NCI-H1092 treated with DMSO at 0.1 percent for 48 hours (cell line): ENCODE measurements at places on chromosomes 11 and 22.
A peak's percentile ranks its signal among the peaks of the same experiment; 100 is the strongest.

- no peak for DNase-seq
Measured at GRCh38 chr22:49227670-49228069, 600.0 kb downstream of the BRD1 start.

- DNase-seq: no peak
Measured at GRCh38 chr11:82730286-82730685, 3.4 kb downstream of the FAM181B start.

- no peak for DNase-seq
Measured at GRCh38 chr11:109668973-109669634, 247.1 kb downstream of the C11orf87 start.

- no peak for DNase-seq
Measured at GRCh38 chr11:108536783-108537182, 38.6 kb upstream of the POGLUT3 start.

DNA sequence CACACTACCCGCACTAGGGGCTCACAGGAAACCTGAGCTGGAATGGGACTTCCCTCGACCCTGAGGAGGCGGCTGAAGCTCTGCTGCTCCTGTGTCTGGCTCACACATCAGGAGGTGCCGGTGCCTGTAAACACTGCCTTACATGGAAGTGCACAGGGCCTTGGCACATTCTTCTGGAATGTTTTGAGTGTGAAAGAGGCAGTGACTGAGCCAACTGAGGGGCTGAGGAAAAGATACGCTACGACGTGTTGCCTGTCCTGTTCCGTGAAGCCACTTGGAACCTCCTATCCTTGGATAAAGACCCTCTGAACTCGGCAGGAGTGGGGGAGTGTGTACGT is 10.5 kb downstream of the TXN2 start:
- no peak for DNase-seq

- DNase-seq: no peak
Measured at GRCh38 chr11:96328395-96329010, 14.5 kb downstream of the MAML2 start.

- DNase-seq: no peak
Measured at GRCh38 chr22:29130476-29130875, 57.6 kb downstream of the KREMEN1 start.

GRCh38 chr11:102343809-102344208 is 3.2 kb upstream of the BIRC2 start:
- DNase-seq: no peak

- DNase-seq: no peak
Measured at GRCh38 chr22:43376765-43377547, 33.8 kb upstream of the SCUBE1 start.

DNA sequence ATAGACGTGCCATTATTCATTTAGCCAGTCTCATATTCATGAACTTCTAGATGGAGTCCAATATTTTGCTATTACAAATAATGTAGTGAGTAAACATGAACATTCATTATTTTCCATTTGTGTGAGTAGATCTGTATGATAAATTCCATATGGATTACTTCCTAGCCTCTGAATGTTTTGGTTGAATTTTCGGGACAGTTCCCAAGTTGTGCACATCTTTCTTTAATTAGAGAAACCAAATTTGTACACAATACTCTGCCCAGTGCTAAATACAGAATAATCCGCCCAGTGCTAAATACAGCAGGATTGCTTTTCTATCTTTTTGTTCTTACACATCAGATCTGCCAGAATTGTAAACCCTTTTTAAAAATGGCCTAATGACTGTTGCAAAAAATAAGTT is 17.1 kb upstream of the APLP2 start:
- DNase-seq: no peak

GRCh38 chr11:60831143-60831500 is 10.8 kb upstream of the CCDC86 start:
- DNase-seq: peak; percentile 93

- no peak for DNase-seq
Measured at GRCh38 chr11:87719326-87720073, 455.7 kb downstream of the RAB38 start.

DNA sequence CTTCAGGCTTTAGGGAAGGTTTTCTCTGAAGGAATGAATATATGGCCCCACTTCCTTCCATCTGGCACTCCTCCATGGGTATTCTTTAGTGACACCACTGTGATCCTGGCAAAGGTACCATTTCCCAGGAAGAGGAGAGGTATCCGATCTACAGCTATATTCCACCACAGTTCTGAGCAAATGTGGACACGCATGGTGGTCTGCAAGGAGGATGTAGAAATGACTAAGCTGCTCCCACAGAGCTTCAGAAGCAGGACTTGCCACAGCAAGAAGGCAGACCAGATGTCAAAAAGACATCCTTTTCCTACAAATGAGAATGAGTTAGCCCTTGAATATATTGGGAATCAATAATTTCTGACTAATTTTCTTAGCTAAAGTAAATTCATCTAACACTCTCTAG is 45.5 kb downstream of the ARFGAP2 start:
- no peak for DNase-seq

GRCh38 chr11:72787216-72788104 is 6.4 kb downstream of the STARD10 start:
- peak; percentile 36 for DNase-seq

DNA sequence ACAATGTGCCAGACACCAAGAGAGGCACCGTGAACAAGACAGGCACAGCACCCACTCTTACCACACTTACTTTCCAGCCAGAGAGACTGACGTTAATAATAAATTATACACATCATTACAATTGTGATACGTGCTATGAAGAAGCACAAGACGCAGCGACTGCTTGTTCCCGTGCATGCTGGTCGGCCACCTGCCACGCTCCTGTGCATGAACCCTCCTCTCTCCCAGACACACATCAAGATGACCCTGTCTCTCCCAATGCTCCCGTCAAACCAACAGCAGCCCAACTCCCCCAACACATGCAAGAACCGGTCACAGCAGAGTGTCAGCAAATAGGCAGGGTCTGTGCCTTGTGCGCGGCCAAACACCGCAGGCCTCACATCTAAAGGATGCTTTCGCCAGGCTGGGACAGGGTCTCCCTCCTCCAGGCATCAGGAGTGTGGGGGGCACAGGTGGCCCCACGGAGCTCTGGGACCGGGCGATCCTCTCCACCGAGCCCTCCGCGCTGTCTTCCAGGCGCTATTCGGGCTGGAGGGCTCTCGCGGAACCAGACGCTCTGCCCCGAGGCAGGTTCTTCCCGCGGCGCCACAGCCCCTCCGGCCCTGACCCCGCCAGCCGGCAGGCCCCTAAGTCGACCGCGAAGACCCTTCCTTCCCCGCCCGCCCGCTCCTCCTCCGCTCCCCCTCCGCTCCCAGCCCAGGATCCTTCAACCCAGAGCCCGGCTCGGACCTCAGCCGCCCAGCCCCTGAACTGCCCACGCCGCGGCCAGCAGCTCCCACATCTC is 533 bp downstream of the SERGEF start:
- peak; percentile 50 for DNase-seq

GRCh38 chr22:46515208-46516111 is 22.0 kb downstream of the CELSR1 start:
- no peak for DNase-seq

- peak; percentile 43 for DNase-seq
Measured at GRCh38 chr22:33919391-33920196, 682 bp downstream of the LARGE1 start.

DNA sequence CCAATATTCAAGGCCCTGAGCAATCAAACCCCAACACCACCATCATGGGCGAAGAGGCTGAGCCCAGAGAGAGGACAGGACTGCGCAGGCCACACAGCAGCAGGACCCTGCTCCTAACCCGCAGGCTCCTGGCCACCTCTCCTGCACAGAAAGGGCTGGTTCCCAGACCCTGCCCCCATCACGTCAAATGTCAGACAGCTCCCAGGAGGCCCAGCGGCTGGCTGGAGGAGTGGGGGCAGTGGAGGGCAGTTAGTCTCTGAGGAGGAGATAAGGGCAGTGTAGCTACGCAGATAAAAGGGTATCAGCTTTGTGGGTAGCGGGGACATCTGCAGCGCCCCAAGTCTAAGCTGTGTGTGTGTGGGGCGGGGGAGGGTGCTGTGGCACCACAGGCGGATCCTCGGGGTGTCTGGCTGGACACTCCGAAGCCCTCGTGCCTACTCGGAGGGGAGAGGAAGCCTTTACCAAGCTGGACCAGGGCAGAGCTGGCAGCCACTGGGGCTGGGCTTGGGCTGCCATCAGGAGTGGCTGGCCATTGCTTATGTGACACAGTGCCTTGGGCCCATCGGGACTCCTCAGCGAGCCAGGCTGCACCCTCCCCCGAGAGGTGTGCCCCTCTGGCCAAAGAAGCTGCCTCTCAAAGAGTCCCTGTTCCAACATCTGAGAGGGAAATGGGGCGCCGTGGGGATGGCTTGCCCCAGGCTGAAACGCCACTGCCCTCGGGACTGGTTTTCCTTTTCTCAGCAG is 21.5 kb downstream of the FADS3 start:
- DNase-seq: no peak

DNA sequence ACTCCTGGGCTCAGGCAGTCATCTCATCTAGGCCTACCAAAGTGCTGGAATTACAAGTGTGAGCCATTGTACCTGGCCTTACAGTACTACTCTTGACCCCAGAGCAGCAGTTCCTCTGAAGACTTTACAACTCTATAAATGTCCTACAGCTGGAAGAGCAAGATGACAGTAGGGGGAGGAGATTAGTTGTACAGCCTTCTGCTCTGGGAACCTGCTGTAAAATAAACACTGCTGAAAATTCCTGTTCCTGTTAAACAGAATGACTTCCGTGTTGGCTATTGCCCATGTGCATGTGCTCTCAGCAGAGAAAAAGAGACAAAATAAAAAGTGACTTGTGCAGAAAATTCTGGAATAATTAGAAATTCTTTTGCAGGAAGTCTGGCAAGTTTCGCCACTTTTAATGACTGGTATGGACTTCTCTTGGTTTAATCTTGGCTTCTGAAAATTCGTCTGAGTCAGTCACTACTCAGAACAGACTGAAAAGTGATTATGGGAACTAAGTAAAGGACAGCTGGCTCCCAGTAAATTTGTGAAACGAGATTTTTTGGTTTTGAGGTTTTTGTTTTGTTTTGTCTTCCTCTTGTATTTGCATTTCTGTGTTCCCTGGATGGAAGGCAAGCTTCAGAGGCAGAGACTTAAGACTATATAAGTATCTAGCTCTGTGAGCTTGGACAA is 955.7 kb downstream of the DLG2 start:
- DNase-seq: no peak

DNA sequence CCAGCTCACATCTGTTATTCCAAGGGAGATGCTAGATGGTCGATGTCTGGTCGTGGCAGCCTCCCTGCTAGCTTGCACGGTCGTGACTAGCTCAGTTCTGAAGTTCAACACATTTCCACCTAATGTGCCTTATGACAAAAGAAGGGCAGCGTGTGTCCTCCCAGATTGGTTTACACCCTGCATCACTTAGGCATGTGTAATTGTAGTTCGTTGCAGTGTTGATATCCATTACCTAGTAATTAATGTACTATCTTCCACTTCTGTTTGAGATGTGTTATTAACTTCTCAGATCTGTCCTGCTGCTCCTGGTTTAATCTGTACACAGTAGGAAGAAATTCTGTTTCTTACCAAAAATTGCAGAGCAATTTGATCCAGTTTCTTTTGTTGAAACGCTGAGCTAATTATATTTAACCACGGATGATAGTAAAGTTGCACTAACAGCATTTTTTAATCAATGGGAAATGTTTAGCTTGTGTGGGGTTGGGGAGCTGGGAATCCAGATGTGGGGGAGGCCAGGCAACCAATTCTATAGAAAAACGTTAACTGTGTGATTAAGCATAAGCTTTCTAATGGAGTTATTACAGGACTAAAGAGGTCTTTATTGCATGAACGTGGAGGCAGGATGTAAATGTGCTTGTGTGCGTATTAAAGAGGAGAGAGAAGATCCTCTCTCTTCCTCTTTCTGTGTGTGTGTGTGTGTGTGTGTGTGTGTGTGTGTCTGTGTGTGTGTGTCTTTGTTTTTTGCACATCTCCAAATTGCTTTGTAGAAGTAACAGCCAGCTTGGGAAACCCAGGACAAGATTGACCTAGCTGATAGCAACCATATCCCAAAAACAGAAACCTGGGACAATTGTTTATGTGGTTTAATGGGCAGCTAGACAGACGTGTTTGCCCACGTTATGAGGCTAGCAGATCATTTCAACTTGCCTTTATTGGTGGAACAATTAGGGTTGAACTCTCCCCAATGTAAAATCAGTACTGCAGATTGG is 145.7 kb upstream of the TTC12 start:
- DNase-seq: no peak

- no peak for DNase-seq
Measured at GRCh38 chr11:38766796-38767195, 2168.8 kb upstream of the RAG2 start.

DNA sequence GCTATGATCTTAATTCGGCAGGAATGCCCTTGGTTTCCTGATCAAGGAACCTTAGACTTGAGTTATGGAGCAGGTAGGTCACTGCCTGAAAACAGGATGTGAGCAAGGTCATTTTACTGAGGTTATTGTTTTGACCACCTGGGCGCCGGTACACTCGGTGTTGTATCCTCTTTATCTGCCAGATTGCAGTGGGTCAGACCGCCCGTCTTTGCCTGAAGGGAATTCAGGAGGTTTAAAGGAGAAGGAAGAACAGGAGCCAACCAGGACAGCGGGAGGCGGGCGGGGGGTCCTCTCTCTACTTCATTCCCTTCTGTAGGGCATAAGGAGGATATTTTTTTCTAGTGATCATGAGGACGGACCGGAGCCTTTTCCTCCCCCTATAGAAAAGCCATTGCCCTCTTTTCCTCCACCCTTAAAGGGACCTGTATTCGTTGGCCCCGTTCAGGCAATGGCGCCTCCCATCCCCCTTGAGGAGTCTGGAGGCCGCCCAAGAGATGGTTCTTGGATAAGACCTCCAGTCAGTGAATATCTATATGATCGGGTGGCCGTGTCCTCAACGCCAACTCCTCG is 649 bp downstream of the MS4A15 start:
- no peak for DNase-seq

DNA sequence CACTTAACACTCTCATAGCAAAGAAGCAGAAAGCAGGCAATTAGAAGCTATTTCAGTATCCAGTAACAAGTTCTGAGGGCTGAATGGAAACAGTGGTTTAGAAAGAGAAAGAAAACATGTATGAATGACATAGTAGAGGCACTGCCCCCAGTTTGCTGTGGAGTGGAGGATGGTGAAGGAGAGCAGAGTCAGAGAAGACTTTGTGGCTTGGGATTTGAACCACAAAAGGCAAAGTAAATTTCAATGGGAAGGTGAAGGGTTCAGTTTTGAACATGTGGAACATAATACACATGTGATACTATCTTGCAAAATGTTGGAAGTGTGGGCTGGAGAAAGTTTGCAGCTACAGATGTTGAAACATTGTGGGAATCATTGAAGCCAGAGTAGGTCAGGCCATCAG is 81.4 kb downstream of the SNX19 start:
- no peak for DNase-seq

GRCh38 chr11:105071089-105071732 is 26.1 kb upstream of the CARD16 start:
- DNase-seq: no peak
